ENCODE measurements at places on chromosomes 13 and 19.

- DNase-seq: no peak
Observed at GRCh38 chr13:90445179-90445578, 902.3 kb upstream of the MIR17HG start.

GRCh38 chr13:40818926-40819325 lies 29.5 kb downstream of the SLC25A15 start:
- no peak for DNase-seq

- DNase-seq: no peak
Observed at GRCh38 chr13:101465877-101466276, 13.4 kb downstream of the ITGBL1 start.

GRCh38 chr19:13029301-13029880 lies 34.1 kb downstream of the NFIX start:
- DNase-seq: no peak

DNA sequence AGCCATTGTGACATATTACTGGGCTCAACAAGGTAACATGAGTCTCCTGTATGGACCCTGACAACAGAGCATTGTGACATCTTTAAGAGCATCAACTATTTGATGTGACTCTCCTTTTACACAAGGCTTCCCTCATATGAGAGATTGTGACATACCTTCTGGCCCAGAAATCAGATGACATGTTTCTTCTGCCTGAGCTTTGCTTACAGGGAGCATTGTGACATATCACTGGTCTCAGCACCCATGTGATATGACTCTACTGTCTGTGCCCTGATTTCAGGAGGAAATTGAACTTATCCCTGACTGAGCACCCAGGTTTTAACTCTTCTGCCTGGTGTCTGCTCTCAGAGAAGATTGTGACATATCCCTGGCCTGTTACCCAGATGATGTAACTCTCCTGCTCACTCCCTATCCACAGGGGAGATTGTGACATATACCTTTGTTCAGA lies 15.9 kb upstream of the ZNF681 start:
- no peak for DNase-seq

DNA sequence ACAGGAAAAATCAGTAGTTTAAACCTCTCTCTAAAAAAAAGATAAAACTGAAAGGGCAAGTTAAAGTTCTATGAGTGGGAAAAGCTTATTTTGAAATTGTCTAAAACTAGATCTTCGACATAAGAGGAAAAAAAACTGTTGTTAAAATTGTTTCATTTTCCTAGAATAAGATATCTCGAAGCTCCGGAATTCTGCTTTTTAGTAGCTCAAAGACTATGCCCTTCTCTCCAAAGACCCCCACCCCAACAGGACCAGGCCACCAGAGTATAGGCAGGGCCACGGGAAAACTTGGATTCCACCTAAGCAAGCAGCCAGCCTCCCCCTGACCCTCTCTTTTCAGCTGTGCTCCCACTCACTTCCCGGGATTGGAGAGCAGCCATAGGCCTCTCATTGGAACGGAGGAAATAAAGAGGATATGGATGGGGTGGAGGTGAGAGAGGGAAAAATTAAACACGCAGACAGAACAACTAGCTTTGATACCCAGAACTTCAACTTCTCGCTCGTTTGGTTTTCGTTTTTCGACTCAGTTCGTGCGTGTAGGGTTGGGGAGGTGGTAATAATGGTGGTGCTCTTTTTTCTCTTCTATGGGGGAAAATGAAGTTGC lies 3.0 kb downstream of the POU4F1 start:
- no peak for DNase-seq

DNA sequence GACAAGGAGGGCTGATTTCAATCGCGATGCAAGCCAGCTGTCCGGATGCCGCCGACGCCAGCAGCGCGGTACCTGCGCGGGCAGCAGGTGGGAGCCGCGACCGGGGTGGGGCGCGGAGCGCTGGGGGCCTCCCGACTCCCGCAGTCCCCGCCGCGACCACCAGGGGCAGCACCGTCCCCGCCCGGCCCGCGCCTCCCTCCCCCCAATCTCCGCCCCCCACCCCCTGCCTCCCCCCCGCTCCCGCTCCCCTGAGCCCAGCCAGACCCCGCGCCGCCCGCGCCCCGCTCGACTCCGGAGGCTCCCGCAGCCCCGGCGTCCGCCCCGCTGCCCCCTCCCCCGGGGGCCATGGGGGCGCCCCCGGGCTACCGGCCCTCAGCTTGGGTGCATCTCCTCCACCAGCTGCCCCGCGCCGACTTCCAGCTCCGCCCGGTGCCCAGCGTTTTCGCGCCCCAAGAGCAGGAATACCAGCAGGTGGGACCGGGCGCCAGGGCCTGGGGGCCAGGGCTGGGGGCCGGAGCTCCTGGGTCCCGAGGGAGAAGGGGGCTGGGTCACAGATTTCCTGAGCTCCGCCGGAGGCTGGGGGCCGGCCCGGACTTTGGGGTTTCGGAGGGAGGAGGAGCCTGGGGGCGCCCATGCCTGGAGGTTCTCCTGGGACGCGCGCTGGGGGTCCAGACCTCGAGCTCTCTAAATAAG lies at the start of gene TTYH1:
Gene TTYH1, plus strand, starts transcription at position 257 of the 693 bp plus-strand sequence. Its CDS starts 89 bp downstream, at position 346.
- no peak for DNase-seq

DNA sequence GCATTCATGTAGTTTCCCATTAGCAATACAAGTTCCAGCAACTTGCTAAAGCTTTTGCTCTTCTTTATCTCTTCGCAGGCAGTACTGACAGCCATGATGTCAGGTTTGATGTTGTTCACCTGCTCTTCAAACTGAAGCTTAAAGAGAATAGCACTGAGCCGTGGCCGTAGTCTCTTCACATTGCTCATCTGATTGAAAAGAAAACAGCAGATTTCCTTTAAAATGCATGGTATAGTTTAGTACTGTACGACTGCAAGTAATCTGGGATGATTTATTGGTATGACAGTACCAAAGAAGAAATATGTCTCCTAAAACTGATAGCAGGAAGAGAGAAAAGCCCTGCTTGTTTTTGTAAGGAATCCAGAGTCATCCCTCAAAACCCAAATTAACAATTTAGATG lies 284.4 kb downstream of the DIAPH3 start:
- DNase-seq: no peak

DNA sequence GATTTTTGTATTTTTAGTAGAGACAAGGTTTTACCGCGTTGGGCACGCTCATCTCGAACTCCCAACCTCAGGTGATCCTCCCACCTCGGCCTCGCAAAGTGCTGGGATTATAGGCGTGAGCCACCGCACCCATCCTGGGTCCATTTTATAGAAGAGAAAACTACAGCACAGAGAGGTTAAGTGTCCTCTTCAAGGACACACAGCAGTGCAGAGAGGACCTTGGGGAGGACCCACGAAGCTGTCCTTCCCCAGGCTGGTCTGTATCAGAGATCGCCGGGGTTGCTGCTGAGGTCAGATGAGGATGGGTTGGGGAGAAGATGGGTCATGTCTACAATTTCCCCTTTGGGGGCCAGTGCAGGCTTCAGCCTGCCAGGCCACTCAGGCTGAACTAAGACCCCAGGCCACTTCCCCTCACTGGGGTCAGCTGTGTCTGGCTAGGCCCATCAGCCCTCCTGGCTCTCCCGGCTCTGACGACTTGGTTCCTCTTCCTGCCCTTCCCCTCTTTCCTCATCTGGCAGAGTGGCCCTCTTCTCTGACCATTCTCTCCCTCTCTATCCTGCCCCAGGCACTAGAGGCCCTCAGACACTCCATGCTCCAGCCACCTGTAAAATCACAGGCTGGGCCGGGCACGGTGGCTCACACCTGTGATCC lies 9.6 kb downstream of the MYO1F start:
- DNase-seq: no peak

DNA sequence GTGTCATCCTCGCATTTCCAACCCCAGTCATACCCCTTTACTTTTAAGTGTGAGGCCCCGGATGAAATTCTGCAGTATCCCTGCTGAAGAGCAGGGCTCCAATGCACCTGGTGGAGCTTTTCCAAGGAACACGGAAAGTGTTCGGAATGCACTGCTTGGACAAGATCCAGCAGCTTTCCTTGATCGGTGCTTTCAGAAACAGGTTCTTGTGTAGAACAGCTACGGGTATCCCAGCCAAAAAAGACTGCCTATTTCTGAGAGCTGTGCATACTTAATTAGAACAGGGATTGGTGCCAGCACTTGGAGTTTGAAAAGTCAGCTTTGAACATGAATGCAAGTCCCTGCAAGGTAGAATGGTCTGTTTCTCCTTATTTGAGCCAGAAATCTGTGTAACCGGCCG lies 87.2 kb upstream of the C1QTNF9B start:
- DNase-seq: no peak

DNA sequence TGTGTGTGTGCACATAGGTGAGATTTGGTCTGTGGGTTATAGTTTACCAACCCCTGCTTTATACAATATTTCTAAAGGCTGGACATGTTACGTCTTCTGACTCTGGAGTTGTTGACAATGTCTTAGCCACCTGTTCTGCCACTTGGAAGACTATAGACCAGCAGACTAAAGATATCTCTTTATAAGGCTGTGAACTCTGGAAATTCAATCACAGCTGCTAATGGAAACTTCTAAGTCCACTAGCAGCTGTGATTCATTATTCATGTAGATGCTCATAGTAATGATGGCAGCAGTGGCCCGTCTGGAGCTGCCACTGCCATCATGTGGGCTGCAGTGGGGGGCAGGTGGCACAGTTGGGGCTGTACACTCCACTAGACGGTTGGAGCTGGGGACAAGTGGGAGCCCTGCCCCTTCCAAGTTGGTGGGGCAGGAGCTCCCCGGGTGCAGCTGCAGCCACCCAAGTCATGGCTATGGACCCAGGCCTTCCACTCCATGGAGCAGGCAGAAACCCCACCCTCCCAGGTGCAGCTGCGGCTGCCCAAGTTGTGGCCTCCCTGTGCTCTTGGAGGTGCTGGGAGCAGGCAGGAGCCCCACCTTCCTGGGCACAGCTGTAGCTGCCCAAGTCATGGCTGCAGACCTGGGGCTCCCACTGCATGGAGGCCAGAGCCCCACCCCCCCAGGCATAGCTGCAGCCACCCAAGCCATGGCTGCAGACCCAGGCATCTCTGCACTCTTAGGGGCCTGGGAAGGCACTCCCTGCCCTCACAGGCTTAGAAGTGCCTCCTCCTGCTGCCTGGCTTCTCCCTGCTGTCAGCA lies 8.8 kb downstream of the IGFL4 start:
- no peak for DNase-seq

GRCh38 chr19:57348136-57348535 lies 2.9 kb upstream of the ZNF304 start:
- DNase-seq: no peak

DNA sequence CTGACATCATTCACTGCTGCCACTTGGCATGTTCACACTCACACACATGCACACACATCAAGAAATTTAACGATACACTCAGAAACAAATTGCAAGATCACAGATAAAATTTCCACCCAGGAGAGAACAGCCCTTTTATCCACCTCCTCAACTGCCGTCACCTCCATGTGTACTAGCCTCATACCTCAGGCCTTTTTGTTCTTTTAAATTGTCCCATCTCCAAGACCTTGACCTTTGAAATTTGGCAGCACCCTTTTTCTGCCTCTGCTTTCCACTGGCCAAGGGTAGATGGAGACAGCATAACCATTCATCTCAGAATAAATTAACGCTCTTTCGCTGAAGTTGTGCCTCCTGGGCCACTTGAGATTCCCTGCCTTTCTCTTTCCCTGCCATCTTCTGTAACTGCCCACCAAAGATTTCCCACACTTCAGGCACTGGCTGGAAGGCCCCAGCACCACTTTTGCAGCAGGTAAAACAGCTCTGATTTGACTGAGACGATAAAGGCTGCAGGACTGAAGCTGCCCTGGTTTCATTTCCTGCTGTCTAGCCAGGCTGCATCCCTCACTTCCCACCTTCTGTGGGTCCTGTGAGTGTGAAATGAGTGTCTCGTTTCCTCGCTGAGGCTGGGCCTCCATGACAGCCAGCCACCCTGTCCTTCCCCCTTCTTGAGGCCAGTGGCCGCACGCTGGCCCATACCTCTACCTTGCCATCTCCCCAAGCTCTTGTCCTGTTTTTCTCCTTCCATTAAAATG lies 39.3 kb downstream of the MBNL2 start:
- DNase-seq: no peak

- DNase-seq: no peak
Observed at GRCh38 chr19:10640361-10640760, 13.8 kb upstream of the ILF3 start.

DNA sequence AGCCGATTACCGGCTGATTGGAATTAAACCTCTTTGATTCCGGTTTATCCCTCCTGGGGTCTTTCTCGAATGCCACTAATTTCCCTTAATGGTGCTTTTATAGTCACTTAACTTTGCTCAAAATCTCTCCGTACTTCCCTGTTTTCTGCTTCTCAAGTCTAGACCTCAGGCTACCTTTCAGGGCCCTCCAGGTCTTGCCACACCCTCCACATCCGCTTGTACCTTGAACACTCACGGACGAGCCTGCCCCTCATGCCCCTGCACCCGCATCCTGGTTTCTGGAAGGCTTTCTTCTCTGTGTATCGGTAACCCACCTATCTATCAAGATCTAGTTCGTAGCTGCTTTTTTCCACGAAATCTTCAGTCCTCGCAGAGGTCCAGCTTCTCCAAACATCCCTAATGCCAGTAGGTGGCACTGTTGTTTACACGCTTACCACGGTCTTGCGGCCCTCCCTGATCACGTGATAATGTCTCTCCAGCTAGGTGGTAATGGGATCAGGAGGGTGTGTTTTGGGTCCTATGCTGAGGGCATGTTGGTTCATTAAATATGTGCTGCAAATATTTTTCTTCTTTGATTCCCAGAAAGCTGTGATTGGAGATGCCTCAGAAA lies 13.8 kb downstream of the ATP12A start:
- DNase-seq: no peak

- no peak for DNase-seq
Observed at GRCh38 chr19:34432797-34433196, 4.6 kb downstream of the UBA2 start.

- DNase-seq: no peak
Observed at GRCh38 chr13:103140001-103140671, 73.9 kb upstream of the SLC10A2 start.

- no peak for DNase-seq
Observed at GRCh38 chr13:90416519-90416918, 931.0 kb upstream of the MIR17HG start.

GRCh38 chr19:38287604-38288003 lies 16.4 kb upstream of the C19orf33 start:
- no peak for DNase-seq

- peak; percentile 14 for DNase-seq
Observed at GRCh38 chr19:49097453-49098288, 12.4 kb downstream of the SNRNP70 start.

GRCh38 chr13:88153353-88153752 lies 482.2 kb downstream of the SLITRK5 start:
- no peak for DNase-seq

- DNase-seq: no peak
Observed at GRCh38 chr13:78650717-78651083, 8.3 kb downstream of the OBI1 start.

- no peak for DNase-seq
Observed at GRCh38 chr13:46587807-46588418, 34.9 kb downstream of the LRCH1 start.

DNA sequence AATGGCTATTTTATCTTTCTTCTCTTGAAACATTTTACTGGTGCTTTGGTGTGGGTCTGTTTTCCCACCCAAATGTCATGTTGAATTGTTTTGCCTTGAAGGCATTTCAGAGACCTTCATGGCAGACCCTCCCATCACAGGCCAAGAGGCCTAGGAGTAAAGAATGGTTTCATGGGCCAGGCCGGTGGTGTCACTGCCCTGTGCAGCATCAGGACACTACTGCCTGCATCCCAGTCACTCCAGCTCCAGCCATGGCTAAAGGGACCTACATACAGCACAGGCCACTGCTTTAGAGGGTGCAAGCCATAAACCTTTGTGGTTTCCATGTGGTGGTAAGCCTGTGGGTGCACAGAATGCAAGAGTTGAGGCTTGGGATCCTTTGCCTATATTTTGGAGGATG lies 326.9 kb downstream of the SLITRK5 start:
- no peak for DNase-seq

GRCh38 chr13:102999499-102999898 lies 66.7 kb downstream of the SLC10A2 start:
- no peak for DNase-seq
